ENCODE measurements at places on chromosomes 3 and 15. TPM values are rescaled to one million over a fixed set of nuclear protein-coding genes. Genes with fewer than 3 reads are reported as not detected.

DNA sequence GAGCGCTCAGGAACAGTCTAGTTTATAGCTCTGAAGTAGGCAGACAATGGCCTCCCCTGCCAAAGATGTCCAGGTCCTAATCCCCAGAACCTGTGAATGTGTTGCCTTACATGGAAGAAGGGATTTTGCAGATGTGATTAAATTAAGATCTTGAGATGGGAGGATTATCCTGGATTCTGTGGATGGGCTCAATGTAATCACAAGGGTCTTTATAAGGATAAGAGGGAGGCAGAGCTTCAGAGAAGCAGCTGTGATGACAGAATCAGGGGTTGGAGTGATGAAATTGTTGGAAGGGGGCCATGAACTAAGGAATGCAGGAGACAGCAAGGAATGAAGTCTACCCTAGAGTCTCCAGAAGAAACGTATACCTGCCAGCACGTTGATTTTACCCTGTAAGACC lies 14.0 kb upstream of the GK5 start:
- DNase-seq: no peak
- peaks cover 6% of the 10 kb centered on the region for H3K4me1 ChIP-seq
- H3K27ac ChIP-seq: no peak overlapping the region
- H3K4me3 ChIP-seq: no peak overlapping the region
- H3K36me3 ChIP-seq: no peaks in the 10 kb centered on the region

The QRICH1 gene
- 81.1 TPM for total RNA-seq

- no peaks in the 10 kb centered on the region for H3K27me3 ChIP-seq
- H3K4me3 ChIP-seq: peak overlapping the region; percentile 12
- H3K36me3 ChIP-seq: no peaks in the 10 kb centered on the region
- H3K27ac ChIP-seq: peak overlapping the region; percentile 36
- DNase-seq: no peak
- H3K4me1 ChIP-seq: peaks cover 18% of the 10 kb centered on the region
Measured at GRCh38 chr3:114686621-114687020, 392.8 kb downstream of the TIGIT start.

The TTC23 gene
- total RNA-seq: 13.3 TPM

DNA sequence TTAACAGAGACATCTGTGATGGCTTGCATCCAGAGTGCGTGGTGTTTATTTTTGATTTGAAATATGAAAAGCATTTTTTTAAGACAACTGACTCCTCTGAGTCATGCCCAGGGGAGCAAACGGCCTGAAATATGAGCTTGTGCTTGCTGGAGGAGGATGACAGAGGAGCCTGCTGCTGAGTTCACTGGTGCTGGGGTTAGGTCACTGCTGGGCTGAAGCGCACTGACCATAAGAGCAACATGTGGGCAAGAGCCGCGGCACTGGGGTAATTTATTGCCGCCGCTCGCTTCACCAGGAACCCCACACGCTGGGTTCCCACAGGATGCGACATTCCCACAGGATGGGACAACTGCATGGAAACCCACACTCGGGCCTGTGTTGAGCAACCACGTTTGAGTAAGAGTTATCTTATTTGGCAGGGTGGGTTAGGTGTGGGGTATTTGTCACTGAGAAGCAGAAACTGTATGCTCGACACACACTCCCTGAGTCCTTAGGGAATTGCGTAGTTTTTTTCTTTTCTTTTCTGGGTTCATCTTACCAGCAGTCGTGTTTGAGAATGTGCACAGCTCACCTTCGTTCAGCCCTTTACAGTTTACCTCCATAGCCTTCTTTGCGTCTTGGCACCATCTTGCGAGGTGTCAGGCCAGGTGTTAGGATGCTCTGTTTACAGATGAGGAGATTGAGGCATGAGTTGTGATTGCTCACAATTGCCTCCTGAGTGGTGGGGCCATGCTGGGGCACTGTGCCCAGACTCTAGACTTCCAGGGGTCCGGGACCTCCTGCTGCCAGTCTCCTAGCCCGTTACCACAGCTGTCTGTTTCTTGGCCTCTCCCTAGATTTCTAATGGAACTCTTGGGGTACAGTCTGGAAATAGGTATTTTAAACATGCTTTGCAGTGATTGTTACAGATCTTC lies 60.4 kb downstream of the SMAD3 start:
- peak; percentile 96 for DNase-seq
- H3K4me1 ChIP-seq: peaks cover 96% of the 10 kb centered on the region
- peak overlapping the region; percentile 83 for H3K4me3 ChIP-seq
- peaks cover 50% of the 10 kb centered on the region for H3K36me3 ChIP-seq
- H3K27ac ChIP-seq: peak overlapping the region; percentile 95
- peaks cover 15% of the 10 kb centered on the region for H3K27me3 ChIP-seq

The IL5RA gene
- not detected for total RNA-seq

DNA sequence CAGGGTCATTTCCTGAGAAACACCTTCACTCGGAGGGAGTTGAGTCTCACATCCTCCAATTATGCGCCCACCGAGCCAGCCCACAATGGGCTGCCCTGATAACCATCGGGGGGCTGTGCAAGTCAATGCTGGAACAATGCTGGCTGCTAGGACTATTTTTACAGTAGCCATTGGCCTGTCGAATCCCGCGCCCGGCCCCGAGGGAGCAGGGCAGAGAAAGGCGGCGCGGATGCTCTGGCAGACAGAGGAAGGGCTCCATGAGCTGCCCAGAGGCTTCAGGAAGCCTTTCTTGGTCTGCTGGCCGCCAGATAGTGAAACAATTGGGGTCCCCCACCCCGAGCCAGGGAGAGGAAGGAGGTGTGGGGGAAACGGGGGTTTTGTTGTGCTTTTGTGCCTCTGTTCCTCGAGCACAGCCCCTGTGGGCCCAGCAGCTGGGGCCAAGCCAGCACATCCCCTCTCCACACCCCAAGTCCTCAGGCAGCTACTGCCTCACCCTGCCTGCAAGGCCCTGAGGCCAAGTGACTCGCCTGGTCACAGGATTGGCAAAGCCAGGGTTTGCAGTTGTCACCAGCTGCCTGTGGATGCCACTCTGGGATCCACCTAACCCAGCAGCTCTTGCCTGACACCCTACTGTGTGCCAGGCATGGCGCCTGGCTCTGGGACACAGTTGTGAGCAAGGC lies 39.0 kb downstream of the SLC6A6 start:
- peak overlapping the region; percentile 65 for H3K27ac ChIP-seq
- H3K4me3 ChIP-seq: no peak overlapping the region
- H3K4me1 ChIP-seq: peaks cover 38% of the 10 kb centered on the region
- DNase-seq: peak; percentile 49
- no peaks in the 10 kb centered on the region for H3K27me3 ChIP-seq

The SMAD6 gene
- 11.8 TPM for total RNA-seq

- H3K4me1 ChIP-seq: peaks cover 14% of the 10 kb centered on the region
- peaks cover 5% of the 10 kb centered on the region for H3K36me3 ChIP-seq
- no peak overlapping the region for H3K4me3 ChIP-seq
- DNase-seq: no peak
Measured at GRCh38 chr3:187125319-187126031, 13.8 kb downstream of the RPL39L start.

DNA sequence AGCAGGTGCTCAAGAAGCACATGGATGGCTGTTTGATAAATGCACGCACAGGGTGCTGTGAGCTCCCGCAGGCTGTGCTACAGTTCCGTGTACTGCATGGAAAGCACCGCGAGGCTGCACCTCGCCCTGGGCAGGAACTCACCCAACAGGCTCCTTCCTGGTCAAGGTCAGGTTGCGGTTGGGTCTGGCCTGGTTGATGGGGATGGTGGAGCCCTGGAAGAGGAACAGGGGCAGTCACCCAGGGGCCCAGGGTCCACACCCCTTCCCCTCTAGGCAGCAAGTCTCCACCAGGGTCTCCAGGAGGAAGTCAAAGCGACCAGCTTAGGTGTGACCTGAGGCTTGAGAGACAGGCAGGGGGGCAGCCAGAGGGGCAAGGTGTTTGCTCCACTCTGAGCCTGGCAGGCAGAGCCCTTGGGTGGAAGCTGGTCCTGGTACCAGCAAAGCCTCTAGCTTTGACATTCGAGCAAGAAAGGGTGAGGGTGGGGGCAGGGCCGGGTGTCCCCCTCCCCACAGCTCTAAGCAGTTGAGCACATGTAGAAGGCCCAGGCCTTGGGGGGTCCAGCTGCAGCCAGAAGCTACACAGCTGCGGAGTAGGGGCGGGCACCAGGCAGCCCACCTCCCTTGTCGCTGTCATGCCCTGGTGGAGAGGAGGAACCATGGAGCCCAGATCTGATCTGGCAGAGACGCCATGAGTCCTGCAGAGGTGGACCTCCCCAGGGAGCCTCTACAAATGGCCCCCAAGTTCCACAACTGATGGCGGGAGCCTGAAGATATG lies 46.3 kb upstream of the SLC41A3 start:
- no peak overlapping the region for H3K4me3 ChIP-seq
- 0 out of 2 replicates have a peak, but pooled peaks cover 7% of the 10 kb centered on the region for H3K4me1 ChIP-seq
- DNase-seq: no peak
- no peaks in the 10 kb centered on the region for H3K36me3 ChIP-seq
- H3K27me3 ChIP-seq: peaks cover 33% of the 10 kb centered on the region
- no peak overlapping the region for H3K27ac ChIP-seq
